ENCODE measurements at places on chromosomes 5 and 9. TPM values are rescaled to one million over a fixed set of nuclear protein-coding genes. Genes with fewer than 3 reads are reported as not detected.

SLC31A1 gene
- total RNA-seq, result 25.9 TPM

FAM153A gene
- total RNA-seq, result not detected

RBM27 gene
- total RNA-seq, result 24.3 TPM

FYB1 gene
- 22.5 TPM for total RNA-seq

DNA sequence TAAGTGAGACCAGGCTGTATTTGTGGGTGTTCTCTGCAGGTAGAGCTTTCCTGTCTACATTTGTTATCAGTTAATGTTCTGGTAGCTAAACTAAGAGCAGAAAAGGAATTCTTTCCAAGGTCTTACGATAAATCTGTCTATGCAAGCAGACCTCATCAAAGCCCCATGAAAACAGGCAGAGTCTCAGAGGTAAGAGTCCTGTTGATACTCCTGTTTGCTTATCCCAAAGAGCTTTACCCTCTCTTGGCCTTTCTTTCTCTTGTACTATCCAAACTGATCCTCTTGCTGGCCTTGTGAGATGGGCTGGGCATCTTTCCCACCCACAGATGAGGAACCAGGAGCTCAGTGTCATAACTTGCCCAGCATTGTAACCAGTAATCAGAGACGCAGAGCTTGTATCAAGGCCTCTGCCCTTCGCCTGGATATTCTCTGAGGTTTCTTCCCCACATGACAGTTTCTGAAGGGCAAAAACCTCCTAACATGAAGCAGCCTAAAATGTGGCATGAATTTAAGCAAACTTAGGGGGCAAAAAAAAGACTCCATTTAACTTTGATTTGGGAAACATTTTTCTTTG, 33.5 kb downstream of the PRKACG start:
- no peaks in the 10 kb centered on the region for H3K36me3 ChIP-seq
- H3K27me3 ChIP-seq, result no peaks in the 10 kb centered on the region
- no peak for DNase-seq
- peaks cover 11% of the 10 kb centered on the region for H3K4me1 ChIP-seq

DNA sequence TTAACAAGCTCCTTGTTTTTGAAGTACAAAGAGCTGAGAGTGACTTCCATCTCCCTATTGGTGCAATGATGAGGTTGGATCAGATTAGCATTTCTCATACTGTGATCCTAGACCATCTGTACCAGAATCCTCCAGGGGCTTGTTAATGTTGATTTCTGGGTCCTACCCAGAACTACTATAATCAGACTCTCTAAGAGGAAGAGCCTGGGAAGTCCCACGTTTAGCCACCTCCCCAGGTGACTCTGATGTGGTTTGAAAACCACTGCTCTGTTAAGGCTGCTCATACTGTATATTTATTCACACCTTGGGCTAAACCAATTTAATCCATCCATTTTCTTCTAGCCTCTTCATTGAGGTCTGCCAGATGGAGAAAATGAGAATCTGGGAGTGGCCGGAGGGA, 49.6 kb upstream of the SMIM32 start:
- no peaks in the 10 kb centered on the region for H3K27me3 ChIP-seq
- DNase-seq, result no peak
- H3K27ac ChIP-seq, result no peak overlapping the region
- H3K4me1 ChIP-seq, result no peaks in the 10 kb centered on the region

DNA sequence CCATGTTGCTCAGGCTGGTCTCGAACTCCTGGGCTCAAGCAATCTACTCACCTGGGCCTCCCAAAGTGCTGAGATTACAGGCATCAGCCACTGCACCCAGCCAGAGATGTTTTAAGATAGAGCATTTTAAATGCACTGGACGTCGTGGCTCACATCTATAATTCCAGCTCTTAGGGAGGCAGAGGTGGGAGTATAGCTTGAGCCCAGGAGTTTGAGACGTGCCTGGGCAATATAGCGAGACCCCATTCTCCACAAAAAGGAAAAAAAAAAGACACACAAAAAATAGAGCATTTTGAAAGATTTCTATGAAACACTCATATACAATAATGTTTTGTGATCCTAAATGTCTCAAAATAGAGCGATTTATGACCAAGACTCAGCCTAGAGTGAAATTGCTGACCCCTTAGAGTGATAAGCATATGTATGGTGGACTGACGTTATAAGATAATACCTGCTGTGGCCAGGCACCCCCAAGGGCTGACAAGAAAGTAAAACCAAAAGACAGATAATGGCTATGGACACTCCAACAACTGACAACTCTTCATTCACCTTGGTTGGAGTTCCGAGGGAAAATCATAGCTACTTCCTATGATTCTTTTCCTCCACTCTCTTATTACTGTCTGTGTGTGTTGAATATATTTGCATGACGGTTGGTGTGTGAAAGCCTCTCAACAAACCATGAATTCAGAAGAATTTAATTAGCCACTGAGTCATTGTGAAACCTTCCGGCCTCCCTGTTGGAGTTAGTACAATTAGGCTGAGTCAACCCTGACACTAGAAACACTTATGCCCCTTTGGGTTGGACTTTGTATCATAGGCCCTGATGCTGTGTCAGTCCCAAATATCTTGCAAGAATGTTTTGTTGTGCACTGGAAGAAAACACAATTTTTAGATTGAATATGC, 526.5 kb upstream of the NUDT12 start:
- DNase-seq, result peak; percentile 81
- no peaks in the 10 kb centered on the region for H3K36me3 ChIP-seq
- H3K4me3 ChIP-seq, result peak overlapping the region; percentile 14
- H3K4me1 ChIP-seq, result peaks cover 12% of the 10 kb centered on the region
- H3K27ac ChIP-seq, result peak overlapping the region; percentile 92

- H3K36me3 ChIP-seq, result no peaks in the 10 kb centered on the region
- H3K27ac ChIP-seq, result no peak overlapping the region
- peak; percentile 36 for DNase-seq
- no peaks in the 10 kb centered on the region for H3K27me3 ChIP-seq
- no peak overlapping the region for H3K4me3 ChIP-seq
These were observed 29.5 kb downstream of the RXRA start for GRCh38 chr9:134355561-134356279.
